ENCODE measurements at places on chromosomes 5 and 9.

DNA sequence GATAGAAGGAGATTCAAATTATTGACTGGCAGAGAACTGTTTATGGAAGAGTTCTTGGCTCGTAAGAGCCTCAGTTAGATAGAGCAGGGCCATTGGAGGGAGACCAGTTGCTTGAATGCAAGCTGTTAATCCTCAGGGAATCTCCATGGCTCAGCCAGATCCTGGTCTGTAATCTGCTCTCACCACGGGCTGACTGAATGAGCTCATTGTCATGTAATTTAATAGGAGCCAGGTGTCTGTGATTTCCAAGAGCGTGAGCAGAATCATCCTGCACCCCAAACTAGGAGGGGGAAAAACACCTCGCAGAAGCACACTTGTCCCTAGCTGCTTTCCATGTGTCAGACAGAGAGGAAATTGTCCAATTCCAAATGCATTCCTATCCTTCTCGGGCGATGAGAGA, 19.1 kb upstream of the KCNMB1 start:
- peak; percentile 23 for DNase-seq

DNA sequence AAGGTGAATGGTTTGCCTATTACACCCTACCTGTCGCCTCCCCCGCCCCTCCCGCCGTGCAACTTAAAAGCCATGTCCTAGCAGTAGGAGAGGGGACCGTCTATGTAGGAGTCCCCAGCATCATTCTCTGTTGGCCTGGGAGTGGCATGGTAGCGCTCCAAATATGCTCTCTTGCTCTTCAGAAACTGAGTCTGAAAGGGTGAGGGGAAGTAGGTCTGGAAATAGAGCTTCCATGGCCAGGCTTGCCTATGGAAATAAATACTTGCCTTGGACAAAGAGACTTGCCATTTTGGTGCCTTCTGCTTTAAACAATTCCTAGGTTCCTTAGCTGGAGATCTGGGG, 1.4 kb downstream of the RGS7BP start:
- DNase-seq, result no peak

DNA sequence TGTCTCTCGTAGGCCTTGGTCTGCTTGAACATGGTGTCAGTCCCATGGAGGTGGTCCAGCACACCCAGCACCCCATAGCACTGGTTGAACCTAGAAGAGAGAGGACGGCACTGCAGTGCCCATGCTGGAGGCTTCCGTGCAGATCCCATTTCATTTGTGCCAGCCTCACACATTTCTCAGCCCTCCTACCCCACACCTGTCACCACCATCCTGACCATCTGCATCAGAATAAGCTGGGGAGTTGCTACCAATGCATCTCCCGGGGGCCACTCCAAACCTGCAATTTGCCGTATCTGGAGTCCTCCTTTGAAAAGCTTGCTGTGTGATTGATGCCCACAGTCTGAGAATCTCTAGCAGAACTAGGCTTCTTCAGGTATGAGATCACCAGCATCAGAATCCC, 30.0 kb downstream of the FAXDC2 start:
- no peak for DNase-seq

DNA sequence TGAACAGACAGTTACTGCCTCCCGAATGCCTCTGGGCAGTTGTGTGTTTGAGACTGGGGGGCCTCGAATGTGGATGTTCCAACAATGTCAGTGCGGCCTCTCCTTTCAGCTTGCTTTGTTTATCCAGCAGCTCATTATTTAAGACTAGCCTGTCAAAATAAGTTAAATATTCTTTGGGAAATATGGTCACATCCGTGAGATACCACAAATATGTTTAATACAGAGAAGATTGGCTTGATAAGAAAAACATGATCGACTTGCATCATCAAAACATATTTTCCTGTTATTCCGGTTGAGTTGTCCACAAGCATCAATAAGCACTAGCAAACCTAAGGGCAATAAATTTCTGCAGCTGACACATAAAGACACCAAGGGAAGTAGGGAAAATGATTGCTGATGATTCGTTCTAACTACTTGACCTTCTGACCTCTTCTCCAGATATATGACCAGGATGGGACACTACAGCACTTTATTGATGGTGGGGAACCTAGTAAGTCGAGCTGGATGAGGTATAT, 66.5 kb downstream of the PRDM6 start:
- no peak for DNase-seq

- no peak for DNase-seq
Measured at GRCh38 chr5:125411744-125412560, 665.5 kb upstream of the ZNF608 start.

DNA sequence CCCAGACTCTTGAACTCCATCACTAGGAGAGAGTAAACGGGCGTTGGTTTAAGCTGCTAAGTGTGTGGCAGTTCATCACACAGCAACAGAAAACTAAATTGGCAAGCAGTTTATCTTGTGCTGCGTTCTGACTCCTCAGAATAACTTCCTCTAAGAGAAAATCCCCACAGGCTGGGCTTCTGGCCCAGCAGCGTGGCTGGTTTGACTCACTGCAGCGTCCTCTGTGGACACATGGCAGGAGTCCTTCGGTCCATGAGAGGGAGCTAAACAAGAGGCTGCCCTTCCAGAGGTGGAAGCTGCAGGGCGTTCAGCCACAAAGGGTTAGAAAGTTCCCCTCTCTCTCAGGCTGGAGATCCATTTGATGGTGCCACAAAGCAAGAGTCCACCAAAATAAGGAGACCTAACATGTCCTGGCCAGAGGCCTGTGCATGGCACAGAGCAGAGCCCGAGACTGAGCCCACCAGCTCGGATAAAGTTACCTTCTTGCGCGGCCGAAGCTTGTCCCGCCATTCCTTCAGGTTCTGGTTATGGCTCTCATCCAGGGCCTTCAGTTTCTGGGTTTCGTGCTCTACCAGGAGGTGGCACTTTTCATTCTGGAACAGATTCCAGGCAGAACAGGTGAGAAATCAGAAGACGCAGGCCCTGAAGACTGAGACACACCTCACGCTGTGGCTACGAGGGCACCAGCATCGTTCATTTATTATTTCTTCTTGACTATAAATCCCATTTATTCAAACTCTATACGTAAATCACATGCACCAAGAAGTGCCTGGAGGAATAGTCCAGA, 46.2 kb upstream of the FBXW11 start:
- DNase-seq, result no peak

GRCh38 chr9:138120511-138121437, 243.2 kb downstream of the CACNA1B start:
- no peak for DNase-seq

DNA sequence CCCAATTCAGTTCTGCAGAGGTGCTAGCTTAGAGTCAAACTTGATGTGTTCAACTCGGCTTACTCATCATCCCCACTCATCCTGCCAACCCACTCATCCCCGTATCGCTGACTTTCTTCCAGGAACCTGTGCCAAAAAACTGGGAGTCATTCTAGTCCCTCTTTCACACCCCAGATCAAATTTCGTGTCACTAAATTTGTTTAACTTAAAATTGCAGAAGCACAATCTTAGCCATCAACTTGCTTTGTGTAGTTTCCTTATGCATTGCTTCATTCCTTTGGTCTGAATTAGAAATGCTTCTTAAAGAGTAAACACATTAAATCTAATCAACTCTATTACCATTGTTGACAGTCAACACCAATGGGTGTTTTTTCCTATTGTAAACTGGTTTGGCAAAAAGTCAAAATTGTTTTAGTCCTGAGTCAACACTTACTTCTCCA, 162.4 kb downstream of the TTC39B start:
- DNase-seq, result no peak
